ENCODE measurements at places on chromosomes 2 and 18.

- no peak for DNase-seq
Observed at GRCh38 chr2:21552981-21553380, 429.2 kb downstream of the TDRD15 start.

GRCh38 chr2:62409442-62409841 lies 96.6 kb downstream of the TMEM17 start:
- peak; percentile 29 for DNase-seq

- no peak for DNase-seq
Observed at GRCh38 chr2:18372641-18373040, 187.8 kb downstream of the RDH14 start.

DNA sequence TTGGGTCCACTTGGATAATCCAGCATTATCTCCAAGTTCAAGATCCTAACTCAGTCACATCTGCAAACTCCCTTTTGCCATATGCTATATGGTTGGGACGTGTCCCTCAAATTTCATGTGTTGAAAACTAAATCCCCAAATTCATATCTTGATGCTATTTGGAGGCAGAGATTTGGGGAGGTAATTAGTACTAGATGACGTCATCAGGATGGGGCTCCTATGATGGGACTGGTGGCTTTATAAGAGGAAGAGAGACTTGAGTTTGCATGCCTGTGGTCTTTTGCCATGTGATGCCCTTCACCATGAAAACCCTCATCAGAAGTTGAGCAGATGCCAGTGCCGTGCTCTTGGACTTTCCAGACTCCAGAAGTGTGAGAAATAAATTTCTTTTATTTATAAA lies 16.8 kb upstream of the SMAD4 start:
- DNase-seq: no peak

- peak; percentile 46 for DNase-seq
Observed at GRCh38 chr2:86107031-86107430, 996 bp downstream of the PTCD3 start.

- DNase-seq: no peak
Observed at GRCh38 chr18:25019931-25020330, 332.0 kb downstream of the ZNF521 start.

- DNase-seq: peak; percentile 50
Observed at GRCh38 chr2:64748561-64748960, 94.8 kb upstream of the SERTAD2 start.

DNA sequence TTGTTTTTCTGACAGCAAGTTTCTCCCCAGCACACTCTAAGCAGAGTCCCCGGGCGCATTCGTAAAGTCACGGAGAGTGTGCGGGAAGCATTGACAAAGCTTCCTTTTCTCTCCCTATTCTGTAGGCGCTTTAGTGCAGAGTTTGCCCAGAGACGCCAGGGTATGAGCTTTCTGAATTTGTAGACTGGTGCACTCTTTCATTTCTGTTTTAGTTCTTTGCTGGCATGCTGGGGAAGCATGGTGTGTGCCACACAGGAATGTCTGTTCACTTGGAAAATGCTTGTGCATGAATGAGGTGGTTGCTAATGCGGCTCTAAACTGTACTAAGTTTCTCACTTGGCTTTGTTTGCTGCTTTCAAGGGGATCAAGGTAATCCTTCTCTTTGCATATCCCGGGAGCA lies 102.6 kb downstream of the RTN4 start:
- DNase-seq: no peak

DNA sequence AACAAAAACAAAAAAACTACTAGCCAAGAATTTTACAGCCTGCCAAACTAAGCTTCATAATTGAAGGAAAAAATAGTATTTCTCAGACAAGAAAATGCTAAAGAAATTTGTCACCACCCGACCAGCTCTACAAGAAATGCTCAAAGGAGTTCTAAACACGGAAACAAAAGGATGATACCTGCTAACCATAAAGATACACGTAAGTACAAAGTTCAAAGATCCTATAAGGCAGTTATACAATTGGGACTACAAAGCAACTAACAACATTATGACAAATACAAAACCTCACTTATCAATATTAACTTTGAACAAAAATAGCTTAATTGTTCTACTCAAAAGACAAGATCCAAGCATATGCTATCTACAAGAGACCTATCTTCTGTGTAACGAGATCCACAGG lies 64.6 kb downstream of the TRAPPC8 start:
- DNase-seq: no peak

GRCh38 chr2:181738074-181738473 lies 57.8 kb upstream of the NEUROD1 start:
- no peak for DNase-seq

GRCh38 chr2:9694661-9695234 lies 64.0 kb upstream of the YWHAQ start:
- DNase-seq: no peak

Data from GM12865 (cell line).